ENCODE measurements at places on chromosomes 11 and 22.

- DNase-seq = no peak
These were observed 329.9 kb upstream of the LRRC4C start for GRCh38 chr11:41789376-41789775.

DNA sequence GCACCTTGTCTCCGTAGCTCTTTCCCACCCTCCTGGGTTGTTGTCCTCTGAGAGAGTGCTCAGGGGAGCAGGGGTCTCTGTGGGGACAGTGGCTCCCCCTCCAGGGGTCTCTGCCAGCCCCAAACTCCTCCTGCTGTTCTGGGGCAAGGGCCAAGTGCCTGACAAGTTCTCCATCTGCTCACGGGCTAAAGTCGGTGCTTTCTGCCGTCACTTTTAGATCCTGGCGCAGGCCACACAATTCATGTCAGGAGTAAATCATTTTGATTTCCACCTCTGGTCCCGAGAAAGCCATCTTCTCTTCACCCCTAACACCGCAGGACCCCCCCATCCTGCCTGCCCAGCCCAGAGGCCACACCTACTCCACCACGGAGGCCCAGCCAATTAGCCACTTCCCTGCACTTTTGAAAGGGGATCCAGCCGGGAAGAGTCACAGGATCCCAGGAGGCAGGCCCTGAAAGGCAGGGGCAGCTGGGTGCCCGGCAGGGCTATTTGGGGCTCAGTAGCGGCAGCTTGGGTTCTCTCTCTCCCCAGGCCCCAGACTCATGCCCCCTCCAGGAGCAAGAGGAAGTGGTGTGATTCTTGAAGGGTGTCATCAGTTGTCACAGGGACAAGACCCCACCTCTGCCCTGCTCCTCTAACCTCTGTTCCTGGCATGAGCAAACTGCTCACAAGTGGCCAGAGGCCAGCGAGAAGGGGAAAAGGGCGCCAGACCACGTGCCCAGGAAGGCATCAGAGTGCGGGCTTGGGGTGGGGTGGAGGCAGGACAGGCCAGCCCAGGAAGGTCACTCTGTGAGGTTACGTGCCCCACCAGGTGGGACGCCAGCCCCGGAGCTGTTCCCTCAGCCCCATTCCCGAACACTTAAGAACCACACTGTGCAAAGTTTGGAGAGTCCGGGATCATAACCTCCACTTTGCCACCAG, 1.3 kb downstream of the MACROD1 start:
- no peak for DNase-seq

DNA sequence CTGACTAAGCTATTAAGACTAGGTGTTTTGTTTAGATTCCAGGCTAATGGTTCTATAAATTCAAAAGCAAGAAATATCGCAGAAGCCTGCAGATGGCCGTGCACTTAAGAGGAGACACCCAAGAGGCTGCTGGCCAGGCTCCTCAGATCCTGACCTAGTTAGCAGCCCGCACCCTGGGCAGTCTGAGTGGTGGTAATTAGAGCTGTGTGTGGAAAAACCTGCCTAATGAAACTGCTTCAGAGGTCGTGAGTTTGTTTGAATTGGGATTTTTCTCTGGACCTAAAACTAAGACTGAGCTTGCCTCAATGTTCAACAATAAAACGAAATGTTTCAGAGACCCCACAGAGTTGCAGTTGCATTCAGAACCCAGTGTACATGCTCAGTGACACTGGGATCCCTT, 627.7 kb downstream of the OPCML start:
- no peak for DNase-seq

DNA sequence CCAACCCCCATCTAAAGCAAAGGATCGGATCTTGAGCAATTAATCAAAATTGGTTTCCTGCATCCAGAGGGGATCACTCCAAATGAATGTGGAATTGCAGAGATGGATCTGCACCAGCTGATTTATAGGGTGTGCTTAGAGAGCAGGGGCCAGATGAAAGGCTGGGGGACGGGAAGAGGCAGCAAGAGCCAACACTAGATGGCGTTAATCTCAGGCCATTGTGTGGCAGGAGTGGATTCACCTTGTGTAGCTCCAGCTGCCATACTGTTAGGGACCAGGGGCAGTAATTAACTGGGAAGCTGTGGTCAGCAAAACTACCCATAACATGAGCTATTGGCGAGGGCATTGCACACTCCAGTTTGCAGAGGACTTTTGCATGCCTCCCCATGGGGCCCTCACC, 35.6 kb downstream of the SERPINH1 start:
- DNase-seq = peak; percentile 66

GRCh38 chr11:75275581-75275980, 35.0 kb downstream of the TPBGL start:
- DNase-seq = no peak

DNA sequence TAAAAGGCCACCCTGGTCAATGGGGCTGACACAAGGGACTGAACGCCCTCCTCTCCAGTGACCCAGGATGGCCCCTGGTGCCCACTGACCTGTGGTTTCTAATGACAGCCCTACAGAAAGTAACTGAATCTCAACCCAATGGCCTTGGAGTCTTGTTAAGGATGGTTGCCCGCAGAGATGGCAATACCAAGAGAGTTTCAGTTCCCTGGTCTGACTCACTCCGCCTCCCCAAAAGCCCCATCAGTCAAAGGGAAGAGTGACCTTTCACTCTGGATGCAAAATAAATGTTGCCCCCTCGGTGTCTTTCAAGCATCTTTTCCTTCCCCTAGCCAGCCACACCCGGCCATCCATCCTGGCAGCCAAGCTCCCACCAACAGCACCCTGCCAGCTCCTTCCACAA, 57.7 kb upstream of the ISX start:
- DNase-seq = no peak

- DNase-seq = peak; percentile 44
These were observed 512 bp upstream of the GRIA4 start for GRCh38 chr11:105609341-105609781.

DNA sequence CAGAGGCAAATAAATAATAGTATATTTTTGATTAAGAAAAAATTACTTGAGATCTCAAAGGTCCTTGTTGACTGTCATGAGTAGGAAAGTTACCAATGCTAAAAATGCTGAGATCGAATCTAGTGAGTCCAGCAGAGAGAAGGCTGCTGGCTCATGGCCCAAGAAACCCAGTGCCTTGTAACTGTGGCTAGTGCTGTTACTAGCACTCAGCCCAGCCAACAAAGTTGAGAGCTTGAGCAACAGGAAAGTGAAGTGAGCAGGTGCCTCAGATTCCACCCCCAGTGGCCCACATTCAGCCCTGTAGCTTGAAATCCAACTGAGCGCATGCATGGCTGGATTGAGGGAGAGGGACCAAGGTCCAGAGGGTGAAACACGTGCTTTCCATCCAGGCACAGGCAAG, 398.2 kb downstream of the SHANK2 start:
- no peak for DNase-seq

DNA sequence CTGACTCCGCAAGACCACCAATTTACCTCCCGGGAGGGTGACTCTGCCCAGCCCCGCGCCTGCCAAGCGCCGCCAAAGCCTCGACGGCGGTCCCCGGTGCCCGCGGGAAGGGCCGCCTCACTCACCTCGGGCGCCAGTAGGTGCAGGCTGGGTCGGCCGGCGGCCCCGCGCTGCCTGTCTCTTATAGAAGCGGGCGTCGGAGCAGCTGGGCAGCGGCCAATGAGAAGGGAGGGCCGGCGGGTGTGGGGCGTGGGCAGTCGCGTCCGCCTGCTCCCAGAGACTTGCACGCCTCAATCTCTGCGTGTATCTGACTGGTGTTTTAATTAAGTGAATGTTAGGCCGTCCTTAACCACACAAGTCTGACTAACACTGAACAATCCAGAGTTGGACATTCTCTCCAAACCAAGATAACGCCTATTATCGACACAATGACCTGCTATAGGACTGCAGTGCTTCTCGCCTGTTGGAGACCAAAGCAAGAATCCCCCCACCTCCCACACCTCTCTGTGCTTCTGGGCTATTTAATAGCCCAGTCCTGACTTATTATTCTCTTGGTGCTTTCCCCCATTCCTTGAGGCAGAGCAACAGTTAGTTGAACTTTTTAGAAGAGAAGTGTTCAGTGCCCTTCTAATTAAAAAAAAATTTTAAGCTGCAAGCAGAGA, at the start of gene TPH1:
Gene TPH1, minus strand, starts transcription at position 154 of the 662 bp plus-strand sequence. CDS start 5,507 bp downstream, outside the sequence.
- DNase-seq = no peak

DNA sequence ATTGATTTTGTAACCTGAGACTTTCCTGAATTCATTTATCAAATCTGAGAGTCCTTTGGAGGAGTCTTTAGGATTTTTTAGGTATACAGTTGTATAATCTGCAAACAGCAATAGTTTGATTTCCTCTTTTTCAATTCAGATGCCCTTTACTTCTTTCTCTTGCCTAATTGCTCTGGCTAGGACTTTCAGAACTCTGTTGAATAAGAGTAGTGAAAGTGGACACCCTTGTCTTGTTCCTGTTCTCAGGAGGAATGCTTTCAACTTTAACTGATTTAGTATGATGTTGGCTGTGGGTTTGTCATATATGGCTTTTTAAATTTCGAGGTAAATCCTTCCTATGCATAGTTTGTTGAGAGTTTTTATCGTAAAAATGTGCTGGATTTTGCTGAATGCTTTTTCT, 227.4 kb downstream of the CSNK2A3 start:
- no peak for DNase-seq

- DNase-seq = no peak
These were observed 42.4 kb downstream of the ZBTB44 start for GRCh38 chr11:130272336-130272735.

DNA sequence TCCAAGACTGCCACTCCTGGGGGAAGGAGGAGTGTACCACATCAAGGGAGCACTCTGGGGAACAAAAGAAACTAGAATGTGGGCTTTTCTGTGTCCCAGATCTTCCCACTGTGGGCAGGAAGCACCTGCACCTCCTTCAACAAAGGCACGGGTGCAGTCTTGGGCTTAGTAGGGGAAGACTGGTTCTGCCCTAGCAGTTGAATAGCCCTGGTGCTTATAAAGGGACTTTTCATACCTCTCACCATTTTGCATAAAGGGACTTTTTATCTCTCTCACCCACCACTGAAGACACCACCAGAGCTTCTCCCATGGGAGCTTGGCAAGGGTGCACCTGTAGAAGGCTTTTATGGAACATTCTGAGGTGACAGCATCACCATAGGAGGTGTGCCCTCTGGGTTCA, 65.8 kb upstream of the MS4A8 start:
- DNase-seq = peak; percentile 34

GRCh38 chr22:29144786-29145160, 60.9 kb upstream of the EMID1 start:
- no peak for DNase-seq

DNA sequence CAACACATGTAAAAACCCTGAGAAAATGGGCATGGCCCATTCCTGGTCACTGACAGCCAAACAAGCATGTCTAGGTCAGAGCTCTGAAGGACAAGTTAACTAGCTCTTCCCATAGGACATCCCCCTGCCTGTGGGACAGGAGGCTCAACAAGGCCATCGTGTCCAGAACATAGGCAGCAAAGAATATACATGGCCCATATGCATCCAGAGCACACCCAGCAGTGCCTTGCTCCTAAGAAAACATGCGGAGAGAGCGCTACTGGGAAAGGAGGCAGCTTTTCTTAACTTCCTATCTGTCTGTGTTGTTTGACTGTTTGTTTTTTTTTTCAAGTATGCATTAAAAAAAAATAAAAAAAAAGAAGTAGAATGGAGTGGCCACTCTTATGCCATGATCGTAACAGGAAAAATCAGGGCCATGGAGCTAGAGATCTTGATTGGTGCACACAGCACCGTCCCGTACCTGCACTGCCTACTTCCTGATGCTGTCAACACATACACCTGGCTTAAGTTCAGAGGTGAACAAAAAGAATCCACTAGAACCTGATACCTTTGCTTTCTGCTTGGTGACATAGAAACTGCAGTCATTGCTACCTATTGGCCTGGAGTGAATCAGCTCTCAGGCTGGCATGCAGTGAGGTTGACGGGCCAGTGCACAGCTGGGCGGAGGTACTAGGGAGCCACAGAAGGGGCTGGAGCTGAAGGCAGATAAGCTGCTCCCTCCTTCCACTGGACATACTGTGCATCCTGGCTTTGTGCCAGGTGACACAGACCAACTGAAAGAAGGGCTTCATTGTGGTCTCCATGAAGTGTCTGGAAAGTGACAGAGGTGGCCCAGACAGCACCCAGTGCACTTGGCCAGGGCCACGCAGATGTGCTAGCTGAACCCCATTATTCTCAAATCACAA, 11.9 kb downstream of the UFD1 start:
- DNase-seq = no peak

GRCh38 chr11:85821636-85822035, 10.7 kb upstream of the SYTL2 start:
- no peak for DNase-seq

DNA sequence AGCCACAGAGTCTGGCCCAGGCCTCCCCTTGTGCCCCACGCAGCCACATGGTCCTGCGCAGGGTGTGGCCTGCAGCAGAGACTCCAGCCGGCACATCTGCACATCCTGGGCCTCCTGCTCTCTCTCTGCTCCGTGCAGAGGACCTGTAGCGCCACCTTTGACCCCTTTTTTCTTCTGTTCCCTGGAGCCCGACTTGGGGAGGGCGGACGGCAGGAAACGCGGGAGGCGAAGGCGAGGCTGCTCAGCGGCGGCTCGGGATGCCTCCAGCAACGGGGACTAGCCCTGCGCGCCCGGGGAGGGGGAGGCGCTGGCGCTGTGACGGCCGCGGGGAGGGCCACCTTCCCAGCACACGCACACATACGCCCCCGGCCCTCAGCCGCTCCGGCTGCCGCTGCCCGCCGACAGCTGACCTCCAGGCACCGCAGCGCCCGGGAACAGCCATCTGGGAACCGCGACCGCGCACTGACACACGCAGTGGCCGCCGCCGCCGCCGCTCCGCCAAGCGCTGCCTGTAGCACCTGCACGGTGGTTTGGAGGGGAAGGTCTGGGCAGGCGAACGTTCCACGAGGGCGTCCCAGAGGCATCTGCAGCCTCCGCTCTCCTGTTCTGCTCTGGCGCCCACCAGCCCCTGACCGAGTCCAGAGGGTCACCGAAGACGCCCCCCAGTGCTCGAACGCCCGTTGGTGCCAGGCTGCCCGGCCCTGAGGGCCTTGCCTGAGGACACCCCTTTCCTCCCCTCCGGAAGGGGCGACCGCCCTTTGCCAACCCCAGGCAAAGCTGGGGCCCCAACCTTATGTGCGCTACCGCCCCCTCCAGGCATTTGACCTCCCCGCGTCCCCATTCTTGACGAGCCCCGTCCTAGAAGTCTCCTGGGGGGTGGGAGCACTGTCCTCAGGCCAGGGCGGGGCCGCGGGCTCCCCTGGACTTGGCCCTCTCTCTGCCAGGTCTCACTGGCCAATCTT, 16.9 kb upstream of the C22orf42 start:
- no peak for DNase-seq

DNA sequence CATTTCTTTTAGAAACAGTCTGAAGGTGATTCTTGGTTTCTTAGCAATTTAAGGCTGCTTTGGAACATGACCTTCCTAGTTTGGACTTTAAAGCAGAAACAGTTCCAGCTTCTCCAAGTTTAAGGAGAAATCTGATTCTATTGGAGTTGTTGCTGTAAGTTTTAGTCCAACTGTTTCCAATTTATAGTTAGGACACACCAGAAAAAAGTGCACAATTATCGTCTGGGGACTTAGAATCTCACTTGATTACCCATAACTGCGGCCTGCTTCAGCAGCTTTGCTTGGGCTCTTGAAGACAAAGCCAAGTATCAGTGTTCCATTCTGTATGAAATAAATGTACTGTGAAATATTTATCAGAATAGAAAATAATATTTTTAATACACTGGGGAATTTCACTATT, 246.6 kb downstream of the TMEM135 start:
- no peak for DNase-seq

- DNase-seq = peak; percentile 23
These were observed 1074.9 kb downstream of the FAM181B start for GRCh38 chr11:81658722-81659121.

GRCh38 chr22:45769569-45770210, 98.1 kb downstream of the ATXN10 start:
- no peak for DNase-seq
